Activated CD4-positive, alpha-beta T cell treated with anti-CD3 and anti-CD28 coated beads for 24 hours (primary cell): ENCODE measurements at places on chromosomes 5 and 9.

GRCh38 chr9:98215821-98216220 lies 23.4 kb upstream of the CORO2A start:
- DNase-seq: no peak

GRCh38 chr5:118605761-118606160 lies 382.6 kb downstream of the DTWD2 start:
- DNase-seq: no peak

GRCh38 chr9:36433386-36433785 lies 33.3 kb upstream of the RNF38 start:
- no peak for DNase-seq

DNA sequence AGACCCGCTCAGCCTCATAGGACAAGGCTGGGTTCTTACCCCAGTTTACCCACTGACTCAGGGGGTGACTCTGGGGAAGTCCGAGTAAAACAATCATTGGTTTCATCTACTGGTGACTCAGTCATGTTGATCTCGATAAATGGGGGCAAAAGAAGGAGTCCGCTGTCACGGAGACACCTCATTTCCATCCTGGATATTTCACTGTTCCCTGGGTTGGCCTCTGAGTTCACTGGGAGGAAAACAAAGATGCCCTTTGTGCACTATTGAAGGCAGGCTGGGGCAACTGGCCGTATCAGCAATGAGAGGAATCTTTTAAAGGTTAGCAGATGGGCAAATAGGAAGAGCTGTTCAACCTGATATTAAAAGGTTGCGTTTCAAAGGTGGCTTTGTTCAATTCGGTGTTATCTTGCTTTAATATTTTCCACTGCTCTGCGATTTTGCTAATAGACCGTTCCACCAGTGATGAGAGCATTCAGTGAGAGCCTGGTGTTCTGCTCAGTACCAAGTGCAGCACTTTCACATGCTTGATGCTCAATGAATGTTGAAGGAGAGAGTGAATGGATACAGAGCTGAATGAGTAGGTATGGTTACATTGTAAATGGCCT lies 110.2 kb upstream of the EGFLAM start:
- no peak for DNase-seq

DNA sequence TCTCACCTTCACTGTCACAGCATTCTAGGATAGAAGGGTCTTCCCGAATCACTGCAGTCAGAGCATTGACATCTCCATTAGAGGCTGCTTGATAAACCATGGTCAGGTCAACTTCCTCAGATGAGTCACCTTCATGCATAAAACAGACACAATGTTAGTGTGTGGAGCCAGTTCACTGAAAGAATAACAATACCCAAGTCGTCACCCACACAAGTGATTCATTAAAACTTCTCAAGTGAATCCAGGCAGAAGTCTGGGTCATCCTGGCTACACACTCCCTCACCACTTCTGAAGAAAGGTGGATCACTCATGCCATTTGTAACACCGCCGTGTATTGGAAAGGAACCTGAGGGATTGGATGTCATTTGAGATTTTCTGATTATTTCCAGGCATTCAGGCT lies 49.6 kb downstream of the ANKRD55 start:
- no peak for DNase-seq
